ENCODE measurements at places on chromosomes 11 and 22.

DNA sequence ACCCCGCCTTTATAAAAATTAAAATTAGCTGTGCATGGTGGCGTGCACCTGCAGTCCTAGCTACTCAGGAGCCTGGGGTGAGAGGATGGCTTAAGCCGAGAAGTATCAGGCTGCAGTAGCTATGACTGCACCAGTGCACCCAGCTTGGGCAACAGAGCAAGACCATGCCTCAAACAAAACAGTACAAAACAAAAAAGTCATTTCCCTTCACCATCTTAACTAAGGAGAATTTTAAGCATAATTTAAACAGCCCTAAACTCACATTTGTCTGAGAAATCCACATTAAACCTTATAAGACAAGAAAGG, 23.3 kb upstream of the TFIP11 start:
- DNase-seq = no peak

DNA sequence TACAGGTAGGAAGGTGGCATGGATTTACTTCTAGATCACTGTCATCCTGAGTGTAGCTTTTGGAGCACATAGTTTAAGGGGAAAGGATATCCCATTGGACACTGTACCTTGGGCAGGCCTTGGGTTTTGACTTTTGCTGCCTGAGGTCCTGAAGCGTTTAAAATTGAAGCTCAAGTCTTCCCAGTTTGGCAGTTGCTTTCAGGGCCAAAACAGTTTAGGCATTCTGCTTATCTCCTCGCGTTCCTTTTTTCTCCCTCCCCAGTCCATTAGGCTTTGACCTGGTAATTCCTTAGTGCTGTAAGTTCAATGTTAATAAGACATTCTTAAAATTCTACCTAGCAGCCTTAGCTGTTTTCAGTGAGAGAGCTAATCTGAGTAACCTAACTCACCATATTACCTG, 35.7 kb downstream of the CSTF3 start:
- no peak for DNase-seq

DNA sequence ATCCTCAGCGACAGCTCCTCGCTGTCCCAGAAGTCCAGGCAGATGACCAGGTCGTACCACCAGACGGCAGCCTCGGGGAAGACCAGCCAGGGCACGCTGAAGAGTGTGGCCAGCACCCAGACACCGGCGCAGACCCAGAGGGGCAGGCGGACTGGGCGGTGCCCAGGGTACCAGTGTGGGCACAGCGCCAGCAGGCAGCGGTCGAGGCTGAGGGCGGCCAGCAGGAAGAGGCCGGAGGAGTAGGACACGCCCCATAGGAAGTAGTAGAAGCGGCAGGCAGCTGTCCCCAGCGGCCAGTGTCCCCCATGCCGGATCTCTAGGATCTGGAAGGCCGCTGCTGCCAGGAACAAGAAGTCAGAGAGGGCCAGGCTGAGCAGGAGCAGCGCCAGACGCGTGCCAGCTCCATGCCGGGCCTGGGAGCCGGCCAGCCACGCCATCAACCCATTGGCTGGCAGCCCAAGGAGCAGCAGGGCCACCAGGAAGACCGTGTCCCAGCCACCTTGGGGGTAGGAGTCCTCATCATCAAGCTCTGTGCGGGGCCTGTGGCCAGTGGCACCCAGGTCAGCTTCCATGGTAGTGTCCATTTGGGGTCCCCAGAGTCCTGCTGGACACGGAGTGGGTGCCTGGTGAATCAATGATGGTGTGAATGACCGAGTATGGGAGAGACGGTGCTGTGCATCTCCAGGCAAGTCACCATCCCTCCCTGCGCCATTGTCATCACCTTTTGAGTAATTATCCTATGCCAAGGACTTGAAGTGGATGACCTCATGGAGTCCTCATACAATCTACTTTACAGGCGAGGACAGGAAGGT, at the start of gene GPR152:
Gene GPR152 (minus strand): TSS at position 589 of the 812 bp plus-strand sequence. CDS start 5 bp downstream, at position 584.
- DNase-seq = no peak

DNA sequence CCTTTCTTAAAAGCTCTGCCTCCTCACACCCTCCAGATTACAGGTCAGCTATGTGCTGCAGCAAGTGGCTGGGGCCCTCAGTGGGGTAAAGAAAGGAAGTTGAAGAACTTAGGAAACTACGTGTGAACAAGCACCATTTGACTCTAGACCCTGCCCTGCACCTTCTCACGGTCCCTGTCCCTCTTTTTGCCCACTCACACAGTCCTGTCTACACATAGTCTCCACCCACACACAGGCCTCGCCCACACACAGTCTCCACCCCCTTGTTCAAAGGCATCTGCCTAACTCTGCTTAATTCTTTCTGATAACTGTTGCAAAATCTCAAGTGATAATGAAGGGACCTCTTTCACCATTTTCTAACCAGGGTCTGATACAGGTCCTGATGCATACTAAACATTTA, 59.0 kb downstream of the TMPRSS5 start:
- no peak for DNase-seq

DNA sequence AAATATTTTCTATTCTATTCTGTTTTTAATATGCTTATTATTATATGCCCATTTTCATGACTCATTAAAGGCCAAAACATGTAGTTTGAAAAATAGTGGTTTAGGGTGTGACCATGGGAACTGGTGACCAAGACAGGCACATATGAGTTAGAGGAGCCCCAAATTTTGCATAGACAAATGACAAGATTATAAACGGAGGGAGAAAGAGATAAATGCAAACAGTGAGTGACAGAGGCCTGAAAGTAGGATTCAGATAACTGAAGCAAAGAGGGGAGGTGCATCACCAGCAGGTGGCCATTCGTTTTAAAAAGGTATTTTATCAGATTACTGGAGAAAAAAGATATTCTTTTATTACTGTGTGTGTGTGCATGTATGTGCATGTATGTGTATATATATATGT, 391.5 kb upstream of the CHORDC1 start:
- DNase-seq = no peak

DNA sequence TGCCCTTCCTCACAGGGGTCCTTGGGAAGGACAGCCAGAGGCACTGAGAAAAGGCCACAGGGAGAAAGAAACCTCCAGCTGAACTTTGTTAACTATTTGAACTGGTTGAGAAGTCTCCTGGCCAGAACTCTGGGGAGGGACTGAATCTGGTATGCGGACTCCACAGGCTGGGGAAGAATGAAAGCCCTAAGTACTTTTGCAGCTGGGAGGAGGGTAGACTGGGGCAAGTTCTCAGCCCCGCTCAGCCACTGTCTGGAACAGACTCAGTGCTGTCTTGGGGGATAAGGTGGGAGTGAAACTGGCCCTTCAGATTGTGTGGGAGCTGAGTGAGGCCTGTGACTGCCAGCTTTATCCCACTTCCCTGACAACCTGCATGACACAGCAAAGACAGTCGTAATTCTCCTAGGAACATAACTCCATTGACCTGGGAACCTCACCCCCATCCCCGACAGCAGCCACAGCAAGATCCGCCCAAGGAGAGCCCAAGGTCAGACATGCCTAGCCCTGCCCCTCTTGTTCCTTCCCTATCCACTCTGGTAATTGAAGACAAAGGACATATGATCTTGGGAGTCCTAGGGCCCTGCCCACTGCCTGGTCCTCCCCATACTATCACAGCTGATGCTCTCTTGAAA, 475.1 kb upstream of the CNTN5 start:
- DNase-seq = no peak

GRCh38 chr11:19327280-19327679, 86.5 kb upstream of the E2F8 start:
- DNase-seq = no peak

DNA sequence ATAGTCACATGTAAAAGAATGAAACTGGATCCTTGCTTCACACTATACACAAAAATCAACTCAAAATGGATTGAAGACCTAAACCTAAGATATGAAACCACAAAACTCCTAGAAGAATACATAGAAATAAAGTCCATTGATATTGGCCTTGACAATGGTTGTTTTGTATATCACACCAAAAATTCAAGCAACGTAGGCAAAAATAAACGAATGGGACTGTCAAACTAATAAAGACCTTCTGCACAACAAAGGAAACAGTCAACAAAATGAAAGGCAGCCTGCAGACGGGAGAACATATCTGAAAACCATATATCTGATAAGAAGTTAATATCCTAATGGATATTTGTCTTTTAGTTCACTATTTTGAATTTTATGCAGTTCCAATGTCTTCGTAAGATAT, 292.3 kb upstream of the CNTN5 start:
- no peak for DNase-seq

DNA sequence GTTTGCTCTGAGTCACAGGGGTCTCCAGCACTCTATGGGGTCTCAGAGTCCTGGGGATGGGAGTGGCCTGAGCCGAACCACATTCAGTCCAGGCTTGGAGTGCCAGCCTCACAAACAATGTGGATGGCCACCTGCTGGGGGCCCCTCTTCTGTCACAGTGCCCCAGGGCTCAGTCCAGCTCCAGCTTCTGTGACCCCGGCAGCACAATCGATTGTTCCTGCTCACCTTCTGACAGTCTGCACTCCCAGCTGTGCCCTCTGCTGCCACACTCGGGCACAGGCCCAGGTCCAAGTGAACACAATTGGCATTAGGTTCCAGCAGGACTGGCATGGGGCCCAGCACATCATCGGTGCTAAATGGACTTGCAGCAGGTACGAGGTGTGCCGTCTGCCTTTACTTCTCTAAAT, 84.8 kb downstream of the TP53I11 start:
- no peak for DNase-seq

DNA sequence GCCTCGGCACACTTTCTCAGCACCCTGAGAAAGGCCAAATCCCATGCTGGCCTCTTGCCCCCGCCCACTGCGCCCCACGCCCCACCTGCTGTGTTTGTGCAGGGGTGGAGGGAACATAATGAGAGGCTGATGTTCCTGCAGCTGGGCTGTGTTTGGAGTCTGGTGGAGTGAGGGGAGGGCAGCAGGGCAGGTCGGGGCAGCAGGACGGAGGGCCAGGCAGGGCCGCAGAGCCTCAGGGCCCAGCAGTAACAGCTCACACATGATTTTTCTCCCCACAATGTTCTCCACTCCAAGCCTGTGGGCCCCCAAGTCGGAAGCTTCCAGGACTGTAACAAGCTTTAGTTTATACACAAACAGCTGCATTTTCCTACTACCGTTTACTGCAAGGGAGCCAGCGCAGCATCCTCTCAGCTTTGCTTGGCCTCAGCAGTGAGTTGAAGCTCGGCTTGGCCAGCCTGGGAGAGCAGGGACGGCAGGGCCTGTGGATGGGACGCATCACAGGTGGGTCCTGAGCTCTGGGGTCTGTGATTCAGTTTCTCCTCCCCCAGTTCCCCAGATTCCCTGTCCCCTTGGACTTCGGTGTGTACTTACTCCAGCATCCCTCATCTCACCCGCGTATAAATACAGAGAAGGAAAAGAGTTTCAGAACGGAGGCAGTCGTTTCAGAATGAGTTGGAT, 51.0 kb downstream of the RPUSD4 start:
- DNase-seq = no peak

DNA sequence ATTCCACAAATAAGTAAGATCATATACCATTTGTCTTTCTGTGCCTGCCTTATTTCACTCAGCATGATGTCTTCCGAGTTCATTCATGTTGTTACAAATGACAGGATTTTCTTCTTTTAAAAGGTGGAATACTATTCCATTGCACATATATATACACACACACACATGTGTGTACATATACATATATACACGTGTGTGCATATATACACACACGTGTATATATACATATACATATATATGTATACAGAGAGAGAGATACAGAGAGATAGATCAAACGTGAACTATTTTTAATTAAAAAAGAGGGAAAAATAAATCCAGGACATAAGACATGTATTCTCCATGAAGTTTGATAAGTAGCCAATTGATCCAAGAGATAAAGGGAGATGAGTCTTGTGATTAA, 108.1 kb downstream of the TRPC6 start:
- no peak for DNase-seq

- no peak for DNase-seq
These were observed 73.6 kb downstream of the MICAL3 start for GRCh38 chr22:17950651-17951214.

- no peak for DNase-seq
These were observed 3.0 kb downstream of the PRG2 start for GRCh38 chr11:57387289-57388030.

GRCh38 chr11:74611369-74611861, 19.0 kb downstream of the POLD3 start:
- no peak for DNase-seq

- no peak for DNase-seq
These were observed 14.5 kb downstream of the CARS1 start for GRCh38 chr11:3042496-3043314.

GRCh38 chr11:117794135-117794534, 2.9 kb downstream of the DSCAML1 start:
- DNase-seq = no peak

- no peak for DNase-seq
These were observed 425.9 kb downstream of the OPCML start for GRCh38 chr11:133106417-133106816.

DNA sequence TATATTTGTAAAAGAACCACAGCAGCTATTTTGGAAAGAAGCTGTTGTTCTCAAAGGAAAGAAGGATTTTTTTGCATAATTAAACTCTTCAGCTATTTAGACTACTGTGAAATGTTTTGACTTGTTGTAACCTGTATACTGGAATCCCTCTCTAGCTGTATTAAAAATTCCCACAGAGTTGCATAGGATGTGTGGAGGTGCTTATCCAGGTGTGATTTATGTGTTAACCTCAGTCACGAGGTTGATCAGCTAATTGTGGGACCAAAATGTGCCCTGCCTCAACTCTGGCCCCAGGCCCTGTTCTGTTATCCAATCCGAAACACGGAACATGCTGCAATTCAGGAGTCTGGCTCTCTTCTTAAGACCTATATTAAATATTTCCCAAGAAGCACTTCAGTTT, 70.1 kb downstream of the LIF start:
- DNase-seq = no peak

- no peak for DNase-seq
These were observed 163.4 kb downstream of the INSC start for GRCh38 chr11:15278128-15278527.
